Cerebellar nuclear complex (tissue), 1 donor: ENCODE measurements at places on chromosomes 1 and 21.

DNA sequence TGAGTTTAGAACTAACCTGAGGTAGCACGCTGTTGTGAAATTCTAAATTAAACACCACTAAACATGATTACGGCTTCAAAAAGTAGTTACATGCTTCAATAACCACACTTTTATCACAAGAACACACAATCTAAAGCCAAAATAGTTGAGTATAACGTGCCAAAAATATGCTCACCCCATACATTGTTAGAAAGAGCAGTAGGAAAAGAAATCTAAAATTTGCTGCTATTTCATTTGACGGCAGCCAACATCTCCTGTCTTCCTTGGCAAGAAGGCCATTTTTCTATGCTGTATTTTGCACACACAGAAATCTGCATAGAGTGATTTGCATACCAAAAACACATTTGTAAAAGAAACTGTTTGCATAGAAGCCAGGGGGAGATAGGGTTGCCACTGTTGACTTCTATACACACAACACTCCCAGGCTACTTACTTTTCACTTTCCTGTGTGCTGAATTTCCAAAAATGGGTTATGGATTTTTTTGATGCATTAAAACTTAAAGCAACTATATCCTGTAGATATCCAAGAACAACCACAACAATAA, 42.9 kb upstream of the DMRTB1 start:
- DNase-seq, result no peak

GRCh38 chr1:197857477-197857876, 45.0 kb upstream of the C1orf53 start:
- no peak for DNase-seq

DNA sequence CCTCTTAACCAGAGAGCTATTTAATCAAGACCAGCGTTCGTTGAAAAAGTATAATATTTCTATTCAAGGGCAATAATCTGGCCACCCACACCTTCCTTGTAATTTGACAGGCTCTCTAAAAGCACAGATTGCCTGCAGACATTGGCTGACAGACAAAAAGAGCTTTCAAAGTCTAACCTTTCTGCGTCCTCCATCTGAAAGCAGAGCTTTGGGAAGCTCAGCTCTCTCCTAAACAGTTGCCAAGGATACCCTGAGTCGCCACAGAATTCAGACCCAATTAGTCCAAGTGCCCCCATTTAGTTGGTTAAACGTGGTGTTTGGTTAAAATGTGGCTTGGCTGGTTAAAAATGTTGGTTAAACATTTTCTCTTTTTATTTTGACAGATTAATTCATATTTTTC, 33.7 kb upstream of the PLA2G2C start:
- DNase-seq, result no peak

DNA sequence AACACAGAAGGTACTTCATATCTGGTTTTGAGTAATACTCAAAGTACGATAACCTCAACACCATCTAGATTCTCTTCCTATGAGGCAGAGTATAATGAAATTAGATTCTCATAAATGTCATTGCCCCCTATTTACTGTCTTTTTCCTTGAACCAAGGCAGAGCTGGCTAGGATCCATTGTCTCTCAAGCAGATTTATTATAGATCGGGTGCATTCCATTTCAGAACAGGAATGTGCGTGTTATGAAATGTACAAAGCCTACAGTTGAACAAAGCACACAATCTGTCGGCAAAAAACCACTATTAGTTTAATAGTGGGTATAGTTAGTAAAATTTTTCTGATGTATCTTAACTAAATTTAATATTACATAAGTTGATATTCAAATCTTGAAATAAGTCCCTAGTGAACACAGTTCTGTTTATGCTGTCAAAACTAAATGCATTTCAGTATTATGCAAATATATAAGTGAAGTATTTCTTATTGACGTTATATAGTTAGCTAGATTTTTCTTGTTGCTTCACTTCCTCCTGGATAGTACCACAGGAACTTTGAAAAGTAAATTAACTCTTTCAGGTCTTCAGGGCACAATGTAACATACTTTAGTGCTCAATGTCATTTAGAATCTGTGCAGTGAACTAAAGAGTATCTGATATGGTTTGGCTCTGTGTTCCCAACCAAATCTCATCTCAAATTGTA, 92.1 kb downstream of the DDAH1 start:
- DNase-seq, result no peak

DNA sequence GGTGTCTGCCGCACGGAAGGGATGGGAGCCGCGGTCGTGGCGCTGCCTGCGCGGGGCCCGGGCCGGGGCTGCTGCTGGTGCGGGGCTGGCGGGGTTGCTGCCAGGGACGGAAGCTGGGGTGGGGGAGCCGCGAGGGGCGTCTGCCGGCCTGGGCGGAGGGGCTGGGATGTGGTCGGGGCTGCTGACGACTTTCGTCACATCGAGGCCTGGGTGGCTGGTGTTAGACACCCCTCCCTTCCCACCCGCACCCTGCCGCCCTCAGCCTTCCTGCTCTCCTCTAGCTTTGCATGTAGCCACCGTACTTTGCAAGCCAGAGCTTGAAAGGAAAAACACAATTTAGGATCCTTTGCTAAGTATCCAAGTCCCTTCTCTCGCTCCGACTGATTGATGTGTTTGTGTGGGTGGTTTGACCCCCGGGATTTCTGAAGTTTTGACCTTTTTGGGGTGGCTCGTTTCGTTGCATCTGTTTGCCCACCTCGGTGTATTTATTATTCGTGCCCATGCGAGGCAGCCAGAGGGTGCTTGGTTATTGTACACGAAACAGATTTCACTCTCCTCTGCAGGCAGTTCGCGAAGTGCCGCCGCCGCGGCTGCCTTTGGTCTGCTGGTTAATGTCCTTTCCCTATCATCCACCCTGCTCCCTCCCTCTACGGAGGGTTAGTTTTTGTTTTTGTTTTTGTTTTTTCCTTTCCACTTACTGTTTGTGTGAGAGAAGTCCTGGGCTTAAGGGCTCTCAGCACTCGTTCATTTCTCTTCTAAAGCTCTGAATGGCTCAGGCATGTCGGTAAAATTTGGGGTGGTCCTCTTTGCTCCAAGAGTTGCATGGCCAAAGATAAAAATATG, 868 bp downstream of the C1orf21 start:
- no peak for DNase-seq

- DNase-seq, result no peak
These were observed 42.2 kb upstream of the LYST start for GRCh38 chr1:235908742-235909520.
